ENCODE measurements at places on chromosomes 2 and 18. TPM values are rescaled to one million over a fixed set of nuclear protein-coding genes. Genes with fewer than 3 reads are reported as not detected.

ANKRD29 gene
- 11.2 TPM for total RNA-seq

DNA sequence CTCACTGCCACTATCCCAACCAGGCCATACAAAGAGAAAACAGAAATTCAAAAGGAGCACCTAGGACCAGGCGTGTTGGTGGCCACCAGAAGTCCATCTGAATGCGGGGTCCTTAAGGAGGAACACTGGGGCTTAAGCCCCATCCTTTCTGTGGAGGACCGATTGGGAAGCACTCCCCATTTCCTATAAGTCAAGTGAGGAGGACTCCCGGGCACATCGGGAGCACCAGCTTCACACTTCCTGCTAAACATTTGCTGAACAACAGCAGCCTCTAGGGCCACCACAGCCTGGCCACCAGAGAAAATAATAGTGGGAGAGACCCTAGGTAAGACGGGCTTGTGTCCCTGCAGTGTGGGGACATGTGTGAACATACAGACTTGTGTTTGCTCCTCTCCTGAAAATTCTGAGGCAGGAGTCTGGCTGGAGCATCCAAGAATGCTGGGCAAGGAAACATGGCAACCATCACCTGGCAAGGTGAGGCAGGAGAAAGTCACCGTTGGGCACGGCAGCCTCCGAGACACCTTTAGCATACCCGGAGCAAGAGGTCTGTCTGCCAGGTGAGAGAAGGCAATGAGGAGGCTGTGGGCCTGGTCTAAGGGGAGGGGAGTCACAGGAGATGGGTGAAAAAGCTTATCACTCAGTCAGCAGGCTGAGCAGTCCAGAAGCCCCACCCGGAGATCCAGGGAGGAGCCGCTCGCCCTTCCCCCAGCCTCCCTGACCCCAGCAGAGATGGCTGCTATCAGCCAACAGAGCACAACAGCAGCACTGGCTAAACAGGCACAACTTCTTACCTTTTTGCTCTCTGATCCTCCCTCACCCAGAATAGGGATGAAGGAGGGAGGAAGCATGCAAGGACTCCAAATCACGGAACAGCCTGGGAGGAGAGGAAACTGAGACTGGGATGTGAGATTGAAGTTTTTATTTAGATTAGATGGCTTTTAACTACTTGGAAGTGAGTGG, 282.3 kb downstream of the EIPR1 start:
- ATAC-seq, result no peak

HRH4 gene
- total RNA-seq, result 0.28 TPM

- no peak for ATAC-seq
Measured at GRCh38 chr2:200357845-200358244, 51.4 kb downstream of the SPATS2L start.

DNA sequence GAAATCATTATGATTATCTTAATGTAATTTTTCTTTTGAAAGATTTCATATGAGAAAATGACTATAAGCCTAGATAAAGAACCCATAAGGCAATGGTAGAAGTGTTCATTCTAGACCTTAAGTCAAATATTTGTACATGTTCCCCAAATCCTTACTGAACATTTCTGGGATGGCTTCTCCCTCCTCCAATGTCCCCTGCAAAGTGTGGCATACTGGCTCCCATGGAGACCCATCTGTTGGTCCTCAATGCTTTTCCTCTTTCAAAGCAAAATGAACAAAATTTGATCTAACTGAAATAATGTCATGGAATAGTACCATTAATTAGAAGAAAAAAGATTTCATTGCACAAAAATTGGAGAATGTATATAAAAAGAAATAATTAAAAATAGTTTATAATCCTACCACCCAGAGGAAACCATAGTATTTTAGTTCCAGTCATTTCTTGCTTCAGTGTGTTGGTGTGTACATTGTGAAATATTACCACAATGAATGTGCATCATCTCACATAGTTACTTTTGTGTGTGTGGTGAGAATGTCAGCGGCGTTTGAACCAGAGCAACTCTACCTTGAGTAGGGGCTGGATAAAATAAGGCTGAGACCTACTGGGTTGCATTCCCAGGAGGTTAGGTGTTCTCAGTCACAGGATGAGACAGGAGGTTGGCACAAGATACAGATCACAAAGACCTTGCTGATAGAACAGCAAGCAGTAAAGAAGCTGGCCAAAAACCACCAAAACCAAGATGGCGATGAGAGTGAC, 181.3 kb downstream of the UXS1 start:
- no peak for ATAC-seq

- ATAC-seq, result no peak
Measured at GRCh38 chr2:46615986-46616485, 136.7 kb downstream of the TMEM247 start.
